ENCODE measurements at places on chromosomes 7 and 10.

- DNase-seq = no peak
These were observed 61.8 kb downstream of the OAT start for GRCh38 chr10:124356701-124357560.

DNA sequence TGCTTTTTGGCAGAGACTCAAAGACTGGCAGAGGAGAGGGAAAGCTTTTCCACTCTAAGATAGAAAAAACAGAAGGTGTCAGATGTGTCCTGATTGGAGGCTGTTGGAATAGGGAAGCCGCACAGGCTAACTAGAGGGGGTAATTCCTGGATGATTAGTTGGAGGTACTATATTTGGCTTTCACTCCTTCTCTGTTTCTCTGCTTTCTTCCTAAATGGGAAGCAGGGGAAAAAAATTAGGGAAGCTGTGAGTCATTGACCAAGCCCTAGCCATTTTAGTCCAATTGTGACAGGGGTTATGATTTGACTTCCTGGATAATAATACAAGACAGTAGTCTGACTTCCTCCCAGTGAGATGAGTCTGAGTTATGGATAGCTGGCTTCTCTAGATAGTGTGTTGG, 475.2 kb upstream of the CELF2 start:
- DNase-seq = no peak

- no peak for DNase-seq
These were observed 44.7 kb upstream of the PDZD8 start for GRCh38 chr10:117419921-117420320.

GRCh38 chr10:80452069-80452468, 2.0 kb upstream of the TSPAN14 start:
- DNase-seq = no peak

DNA sequence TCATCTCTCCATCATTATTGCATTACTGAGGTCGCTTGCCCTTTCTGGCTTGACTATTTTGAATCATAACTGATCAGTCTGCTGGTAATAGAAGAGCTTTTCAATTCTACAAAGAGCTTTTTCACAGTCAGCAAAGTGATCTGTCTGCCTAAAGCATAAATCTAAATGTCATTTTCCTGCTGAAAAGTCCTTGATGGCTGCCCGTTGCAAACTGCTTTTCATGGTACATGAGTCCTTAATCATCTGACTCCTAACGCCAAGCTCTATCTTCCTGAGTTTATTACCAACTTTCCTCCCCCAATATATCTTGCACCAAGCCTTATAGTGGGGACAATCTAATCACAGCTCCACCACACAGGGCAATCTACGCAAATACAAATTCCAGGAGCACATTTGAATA, 39.8 kb downstream of the THSD7A start:
- DNase-seq = no peak
